Left lung (tissue), 14 donors: ENCODE measurements at places on chromosomes 12 and 14. TPM values are rescaled to one million over a fixed set of nuclear protein-coding genes. Genes with fewer than 3 reads are reported as not detected.

DNA sequence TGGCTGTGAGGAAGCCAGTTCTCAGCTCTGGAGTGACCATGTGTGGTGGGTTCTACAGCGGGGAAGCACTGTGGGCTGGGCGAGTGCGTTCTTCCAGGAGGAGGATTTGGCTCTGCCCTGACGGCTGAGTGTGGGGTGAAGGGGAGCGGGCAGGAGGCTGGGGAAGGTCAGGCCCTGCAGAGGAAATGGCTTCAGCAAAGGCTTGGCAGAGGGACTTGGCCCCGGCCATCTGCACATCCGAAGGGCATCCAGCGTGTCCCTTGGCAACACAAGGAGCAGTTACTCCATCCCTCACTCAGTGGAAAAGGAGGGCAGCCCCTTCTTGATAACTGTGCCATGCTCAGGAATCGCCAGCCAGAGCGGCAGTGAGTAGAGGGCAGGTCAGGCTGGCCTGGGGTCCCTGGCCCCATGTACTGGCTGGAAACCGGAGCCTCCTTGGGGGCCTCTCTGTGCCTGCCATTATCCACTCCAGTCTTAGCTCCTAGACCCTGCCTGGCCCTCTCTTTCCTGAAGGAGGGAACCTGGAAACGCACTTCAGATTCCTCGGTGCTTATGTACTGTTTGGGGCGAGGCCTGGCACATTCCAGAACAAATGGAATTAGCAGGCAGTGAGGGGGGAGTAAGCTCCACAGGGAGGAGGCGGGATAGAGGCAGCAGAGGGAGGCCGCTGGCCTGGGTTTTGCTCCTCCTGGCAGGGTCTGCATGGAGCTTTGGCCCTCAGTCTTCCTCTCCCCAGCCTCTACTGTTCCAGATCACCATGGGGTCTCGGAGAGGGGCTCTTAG is 133.6 kb upstream of the NCOR2 start:
- DNase-seq: peak; percentile 79

DNA sequence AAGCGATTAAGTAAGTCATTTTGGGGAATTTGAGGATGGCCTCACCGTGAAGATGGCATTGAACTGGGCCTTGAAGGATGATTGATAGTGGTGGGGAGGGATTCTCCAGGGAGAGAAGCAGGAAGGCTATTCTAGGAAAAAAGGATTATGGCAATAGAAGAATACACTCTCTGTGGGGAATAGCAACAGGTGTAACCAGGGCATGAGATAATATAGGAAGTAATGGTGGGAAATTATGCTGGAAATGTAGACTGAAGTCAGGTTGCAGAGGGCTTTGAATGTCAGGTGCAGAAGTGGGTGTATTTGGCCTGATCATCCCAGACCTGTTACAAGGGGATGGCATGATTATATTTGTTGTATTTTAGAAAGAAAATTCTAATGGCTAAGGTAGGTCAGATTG is 4.6 kb upstream of the ANO4 start:
- no peak for DNase-seq

GRCh38 chr14:90604356-90604755 is 207.5 kb downstream of the CALM1 start:
- no peak for DNase-seq

DNA sequence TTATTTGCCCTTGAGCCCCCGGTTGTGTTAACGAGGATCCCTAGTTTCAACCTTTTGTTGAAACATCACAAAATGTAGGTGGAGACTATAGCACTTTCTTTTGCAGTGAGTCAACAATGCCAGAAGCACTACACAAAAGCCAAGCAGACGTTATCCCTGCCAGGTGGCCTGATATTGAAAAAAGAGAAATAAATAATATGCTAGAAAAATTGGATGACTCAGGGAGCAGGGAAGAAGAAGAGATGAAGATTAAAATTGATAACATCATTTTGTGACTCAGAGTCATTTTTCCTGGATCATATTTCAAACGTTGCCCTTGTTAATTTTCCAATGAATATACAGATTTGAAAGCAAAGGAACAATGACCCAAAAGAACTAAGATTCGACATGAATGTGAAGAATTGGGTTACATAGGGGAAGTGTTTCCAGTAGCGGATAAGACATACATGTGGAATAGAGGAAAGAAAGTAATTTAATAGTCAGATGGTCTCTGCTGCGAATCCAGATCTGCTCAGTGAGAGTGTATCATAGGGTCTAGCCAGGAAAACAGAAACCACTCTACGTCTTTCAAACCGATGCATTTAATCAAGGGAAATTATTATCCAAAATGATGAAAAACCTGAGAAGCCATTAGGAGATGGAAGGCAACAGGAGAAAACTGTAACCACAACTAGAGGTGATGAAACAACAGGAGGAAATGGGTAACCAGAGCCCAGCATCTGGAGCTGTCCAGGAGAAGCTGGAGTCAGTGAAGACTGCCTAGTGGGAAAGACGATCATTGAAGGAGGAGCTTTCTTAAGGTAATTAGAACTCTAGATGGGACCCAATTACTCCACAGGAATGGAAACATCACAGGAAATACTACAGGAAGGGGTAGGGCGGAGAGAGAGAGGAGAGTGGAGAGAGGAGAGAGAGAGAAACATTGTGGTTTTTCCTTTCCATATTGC is 57.9 kb downstream of the RERG start:
- no peak for DNase-seq

DNA sequence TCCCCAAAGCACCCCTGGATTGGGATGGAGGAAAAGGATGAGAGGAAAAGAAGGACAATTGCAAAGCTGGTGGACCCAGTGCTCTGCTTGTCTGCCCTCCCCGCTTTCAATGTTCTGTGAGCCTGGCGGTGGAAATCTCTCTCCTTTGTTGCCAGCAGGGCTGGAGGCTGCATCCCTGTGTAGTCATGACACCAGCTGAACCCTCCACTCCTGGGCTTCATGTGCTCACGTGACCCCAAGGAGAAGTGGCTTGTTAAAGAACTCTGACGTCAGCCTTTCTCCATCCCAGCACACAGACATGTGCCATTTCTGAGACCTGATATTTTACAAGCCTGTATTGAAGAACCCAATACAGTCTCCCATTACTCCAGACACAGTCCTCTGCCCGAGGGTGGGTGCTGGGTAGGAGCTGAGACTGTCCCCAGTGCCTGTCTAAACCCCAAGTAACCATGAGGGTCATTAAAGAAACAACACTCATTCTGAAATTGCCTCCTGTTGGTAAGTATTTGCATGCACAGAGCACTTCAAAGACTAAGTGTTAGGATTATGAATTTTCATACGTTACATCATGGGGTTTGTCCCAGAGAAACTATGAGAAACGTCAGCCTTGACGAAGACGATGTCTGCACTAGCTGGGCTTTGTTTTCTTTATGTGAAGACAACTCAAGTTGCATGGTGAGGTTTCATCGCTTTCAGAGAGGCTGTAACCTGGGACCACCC is 21.7 kb downstream of the GALNT16 start:
- DNase-seq: no peak

- no peak for DNase-seq
Observed at GRCh38 chr12:65051218-65051617, 69.9 kb downstream of the WIF1 start.

DNA sequence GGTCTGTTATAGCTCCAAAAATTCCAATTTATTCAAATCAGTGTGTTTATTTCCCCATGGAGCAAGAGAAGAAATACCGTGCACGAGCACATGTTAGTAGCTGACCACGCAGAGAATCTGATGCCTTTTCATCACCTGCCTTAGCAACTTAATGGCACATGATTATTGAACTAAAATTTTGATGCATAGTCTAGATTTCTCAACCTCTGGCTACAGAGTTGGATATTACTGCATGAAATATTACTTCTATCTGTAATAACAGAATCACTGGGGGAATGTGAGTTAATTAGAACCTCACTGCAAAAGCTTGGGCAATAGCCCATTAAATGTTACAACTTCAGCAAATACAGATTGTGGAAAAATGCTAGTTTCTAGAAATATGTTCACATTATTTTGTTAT is 335.8 kb downstream of the FLRT2 start:
- no peak for DNase-seq

Gene SLCO1B3
- polyA plus RNA-seq: not detected

Gene RTN1
- 4.9 TPM for polyA plus RNA-seq

Gene ZC2HC1C
- polyA plus RNA-seq: 4.3 TPM

Gene OS9
- polyA plus RNA-seq: 214 TPM

Gene NINJ2
- 2.2 TPM for polyA plus RNA-seq
